ENCODE measurements at places on chromosomes 11 and 22.
A peak's percentile ranks its signal among the peaks of the same experiment; 100 is the strongest.

DNA sequence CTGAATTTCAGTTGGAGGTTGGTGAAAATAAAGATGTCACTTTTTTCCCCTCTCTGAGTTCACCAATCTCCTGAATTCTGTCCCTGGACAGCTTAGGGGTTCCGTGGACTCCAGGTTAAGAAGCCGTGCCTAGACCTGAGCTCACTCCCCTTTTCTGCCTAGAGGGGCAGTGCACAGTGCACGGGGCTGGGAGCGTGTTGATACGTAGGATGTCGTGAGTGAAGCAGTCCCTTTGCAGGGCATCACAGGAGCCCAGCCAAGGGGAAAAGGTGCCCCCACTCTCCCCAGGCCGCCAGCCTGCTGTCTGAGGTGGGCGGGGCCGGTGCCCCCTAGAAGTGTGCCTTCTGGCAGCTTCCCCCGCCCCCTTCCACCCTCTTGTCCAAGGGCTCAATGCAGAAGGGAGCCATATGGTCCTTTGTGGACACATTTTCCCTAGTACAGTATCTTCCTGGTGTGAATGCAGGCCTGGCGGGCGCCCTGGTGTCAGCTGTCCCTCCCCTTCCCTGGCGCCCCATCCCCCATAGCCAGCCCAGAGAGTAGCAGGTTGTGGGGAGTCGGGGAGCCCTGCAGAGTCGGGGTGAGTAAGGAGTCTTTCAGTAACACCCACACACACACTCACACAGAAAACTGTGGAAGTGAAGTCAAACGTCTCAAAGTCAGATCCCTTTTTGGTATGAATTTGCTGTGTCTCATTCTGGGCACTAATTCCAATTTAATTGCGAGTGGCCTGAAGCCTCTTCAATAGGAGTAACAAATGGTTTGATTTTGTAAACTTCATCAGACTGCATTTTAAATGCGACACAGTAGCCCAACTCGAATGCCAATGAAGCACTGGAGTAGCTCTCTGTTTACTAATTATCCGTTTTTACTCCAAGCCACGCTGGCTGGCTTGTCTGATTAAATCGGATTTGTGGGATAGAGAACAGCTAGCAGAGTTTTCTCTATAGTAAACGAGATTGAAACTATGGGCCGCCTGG lies 67.5 kb upstream of the NNMT start:
- no peak for ATAC-seq

- ATAC-seq: no peak
These were observed 19.0 kb downstream of the PHF21B start for GRCh38 chr22:44990810-44991209.

DNA sequence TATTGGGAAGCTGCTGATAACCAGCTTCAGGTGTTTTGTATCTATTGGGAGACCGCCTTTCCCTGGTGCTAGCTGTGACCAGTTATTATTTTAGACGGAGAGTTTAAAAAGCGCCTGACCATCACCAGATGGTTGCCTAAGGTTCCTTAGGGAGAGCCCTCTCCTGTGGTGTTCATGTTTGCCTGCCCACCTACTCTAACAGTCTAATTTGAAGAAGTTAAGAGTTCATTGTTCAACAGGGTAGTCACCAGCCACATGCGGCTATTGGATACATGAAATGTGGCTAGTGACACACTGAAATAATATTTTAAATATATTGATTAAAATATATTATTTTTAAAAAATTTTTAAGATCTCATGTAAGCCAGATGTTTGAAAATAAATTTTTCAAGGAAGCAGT lies 71.3 kb upstream of the SLN start:
- ATAC-seq: no peak

DNA sequence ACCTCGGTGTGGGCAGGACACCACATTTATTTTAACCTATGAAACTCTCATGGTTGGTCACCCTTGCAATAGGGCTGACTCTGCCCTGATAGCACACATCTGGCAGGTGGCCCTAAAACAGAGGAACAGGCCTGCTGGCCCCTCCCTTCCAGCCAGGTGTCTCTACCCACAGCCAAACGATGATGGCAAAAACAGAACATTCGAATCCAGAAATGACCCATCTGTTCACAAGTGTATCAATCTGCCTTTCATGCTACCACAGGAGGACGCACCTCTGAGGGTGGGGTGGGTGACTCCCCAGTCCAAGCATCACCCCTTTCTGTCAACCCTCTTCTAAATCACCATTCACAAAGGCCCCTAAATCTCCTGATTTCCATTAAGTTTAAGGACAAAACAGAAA lies 118.1 kb downstream of the ETS1 start:
- ATAC-seq: no peak

DNA sequence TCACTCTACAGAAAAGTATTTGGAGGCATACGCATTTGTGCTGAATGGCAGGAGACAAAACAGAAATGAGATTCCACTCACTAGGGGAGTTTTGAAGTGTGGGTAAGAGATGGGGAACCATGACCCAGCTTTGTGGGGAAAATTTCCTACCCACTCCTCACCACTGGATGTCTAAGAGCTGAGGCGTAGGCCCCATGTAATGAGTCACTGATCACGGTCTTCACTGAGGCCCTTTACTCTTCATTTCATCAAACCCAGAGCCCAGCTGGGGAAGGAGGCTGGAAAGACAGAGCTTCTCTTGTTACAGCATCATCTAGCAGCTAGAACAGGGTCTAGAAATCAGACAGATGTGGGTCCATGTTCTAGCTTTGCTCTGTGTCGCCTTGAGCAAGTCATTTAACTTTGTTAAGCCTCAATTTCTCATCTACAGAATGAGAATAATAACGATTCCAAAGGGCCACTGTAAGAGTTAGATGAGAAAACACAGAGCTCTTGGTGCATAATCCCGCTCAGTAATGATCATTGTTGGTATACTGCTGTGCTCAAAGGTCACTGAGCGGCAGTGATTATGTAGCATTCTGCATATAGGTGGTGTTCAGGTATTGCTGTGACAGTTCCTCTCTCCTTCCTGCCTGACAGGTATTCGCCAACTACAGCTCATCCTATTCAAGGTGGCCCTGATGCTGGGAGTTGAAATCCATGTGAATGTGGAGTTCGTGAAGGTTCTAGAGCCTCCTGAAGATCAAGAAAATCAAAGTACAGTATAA lies 97.2 kb downstream of the MICAL2 start:
- no peak for ATAC-seq

DNA sequence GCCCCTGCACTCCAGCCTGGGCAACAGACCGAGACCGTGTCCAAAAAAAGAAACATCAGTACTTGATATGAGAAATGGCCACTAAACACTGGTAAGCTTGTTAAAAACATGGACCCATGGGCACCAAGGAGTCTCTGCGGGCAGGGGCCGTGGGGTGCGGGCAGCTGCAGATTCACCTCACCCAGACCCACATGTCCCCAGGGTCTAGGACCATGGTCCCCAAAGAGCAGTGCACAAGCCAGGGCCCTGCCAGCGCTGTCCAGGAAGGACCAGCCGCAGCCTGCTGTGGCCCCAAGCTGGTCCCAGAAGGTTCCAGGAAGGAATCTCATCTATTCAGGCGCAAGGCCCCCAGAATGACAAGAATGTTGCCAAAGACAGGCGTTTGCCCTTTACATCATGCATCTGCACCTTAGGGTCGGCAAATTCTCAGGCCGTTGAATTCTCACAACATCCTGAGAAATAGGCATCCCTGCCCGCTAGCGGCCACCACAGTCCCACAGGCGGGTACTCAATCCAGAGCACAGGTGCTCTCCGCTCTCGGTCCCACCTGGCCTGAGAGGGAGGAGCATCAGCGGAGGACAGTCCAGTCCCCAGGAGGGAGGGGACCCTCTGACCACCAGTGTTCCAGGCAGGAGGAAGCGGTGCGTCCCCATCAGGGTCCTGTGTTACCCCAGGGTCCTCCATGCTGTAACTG lies 9.5 kb downstream of the YPEL1 start:
- no peak for ATAC-seq

- ATAC-seq: no peak
These were observed 37.6 kb downstream of the SLC36A4 start for GRCh38 chr11:93160156-93160555.

GRCh38 chr11:62689421-62690183 lies at the start of gene LRRN4CL:
TSS of gene LRRN4CL (minus strand) at chr11:62689530. CDS start at chr11:62688508, 1,022 bp downstream.
- ATAC-seq: peak; percentile 14

DNA sequence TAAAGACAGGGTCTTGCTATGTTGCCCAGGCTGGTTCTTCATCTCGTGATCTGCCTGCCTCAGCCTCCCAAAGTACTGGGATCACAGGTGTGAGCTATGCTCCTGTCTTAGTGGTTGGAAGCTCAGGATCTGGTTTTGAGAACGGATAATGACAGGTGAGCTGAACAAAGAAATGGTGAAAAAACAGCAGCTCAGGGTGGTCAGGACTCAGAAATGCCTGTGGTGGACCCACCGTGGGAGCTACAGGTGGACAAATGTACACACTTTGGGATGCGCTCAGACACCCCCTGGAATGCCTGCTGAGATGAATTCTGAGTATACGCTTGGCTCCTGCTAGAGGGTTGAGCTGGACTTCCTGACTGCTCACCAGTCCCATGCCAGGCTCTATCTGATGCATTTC lies 9.5 kb downstream of the RFPL1 start:
- ATAC-seq: no peak

DNA sequence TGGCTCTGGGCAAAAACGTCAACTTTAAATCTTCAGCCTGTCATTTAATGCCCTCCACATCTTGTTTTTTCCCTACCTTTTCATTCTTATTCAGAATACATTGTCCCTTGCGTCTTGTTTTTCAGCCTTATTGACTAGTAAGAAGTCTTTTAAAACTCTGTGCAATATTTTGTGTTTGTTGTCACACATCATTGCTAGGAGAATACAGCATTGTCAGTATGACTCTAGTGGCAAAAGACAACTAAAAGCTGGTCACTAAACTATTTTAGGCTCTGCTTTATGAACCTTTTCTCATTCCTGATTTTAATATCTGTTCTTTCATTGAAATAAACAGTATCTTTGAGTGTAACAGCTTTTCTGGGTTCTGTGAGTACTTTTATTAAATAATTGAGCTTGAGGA lies 447.8 kb upstream of the CCDC179 start:
- no peak for ATAC-seq

DNA sequence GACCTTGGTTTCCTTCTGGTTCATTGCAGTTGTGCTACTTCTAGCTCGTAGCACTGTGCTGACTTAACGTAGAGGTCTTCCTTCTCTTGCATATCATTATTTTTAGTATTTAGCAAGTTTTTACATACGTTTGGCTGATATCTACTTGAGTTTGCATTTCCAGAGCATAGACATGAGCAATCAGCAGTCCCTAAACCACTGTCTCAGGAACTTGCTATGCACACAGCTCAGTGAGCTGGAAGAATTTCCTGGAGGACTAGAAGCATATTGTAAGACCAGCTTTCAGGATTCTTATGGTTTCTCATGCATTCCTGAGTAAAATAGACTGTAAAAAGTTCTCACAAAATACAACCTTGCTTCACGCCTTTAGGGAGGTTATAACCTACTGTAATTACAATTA lies 226.7 kb upstream of the PDGFD start:
- ATAC-seq: no peak

GRCh38 chr11:102709201-102709945 lies 3.8 kb upstream of the MMP27 start:
- ATAC-seq: no peak

DNA sequence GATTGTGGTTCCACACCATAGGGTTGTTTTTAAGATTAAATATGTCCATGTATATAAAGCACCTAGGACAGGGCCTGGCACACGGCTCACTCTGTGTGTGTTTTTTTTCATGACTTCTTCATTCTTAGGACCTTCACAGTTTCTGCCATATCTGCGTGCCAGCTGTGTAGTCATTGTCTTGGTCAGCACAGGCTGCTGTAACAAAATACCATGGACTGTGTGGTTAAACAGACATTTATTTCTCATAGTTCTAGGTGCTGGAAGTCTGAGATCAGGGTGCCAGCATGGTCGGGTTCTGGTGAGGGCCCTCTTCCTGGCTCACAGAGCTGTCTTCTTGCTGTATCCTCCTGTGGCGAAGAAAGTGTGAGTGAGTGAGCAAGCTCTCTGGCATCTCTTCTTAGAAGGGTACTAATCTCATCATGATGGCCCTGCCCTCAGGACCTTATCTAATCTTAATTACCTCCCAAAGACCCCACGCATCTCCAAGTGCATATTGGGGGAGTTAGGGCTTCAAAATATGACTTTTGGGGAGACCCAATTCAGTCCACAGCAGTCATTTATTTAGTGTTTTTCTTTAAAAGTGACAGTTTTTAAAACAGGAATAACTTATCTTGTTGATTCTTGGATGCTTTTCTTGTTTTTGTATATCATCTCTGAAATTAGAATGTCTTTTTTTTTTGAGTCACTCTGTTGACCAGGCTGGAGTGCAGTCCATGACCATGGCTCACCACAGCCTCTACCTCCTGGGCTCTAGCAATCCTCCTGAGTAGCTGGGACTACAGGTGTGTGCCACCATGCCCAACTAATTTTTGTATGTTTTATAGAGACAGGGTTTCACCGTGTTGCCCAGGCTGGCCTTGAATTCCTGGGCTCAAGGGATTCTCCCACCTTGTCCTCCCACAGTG lies 70.9 kb downstream of the ZNRF3 start:
- ATAC-seq: no peak

- no peak for ATAC-seq
These were observed 176.7 kb downstream of the BCR start for GRCh38 chr22:23357053-23357452.

DNA sequence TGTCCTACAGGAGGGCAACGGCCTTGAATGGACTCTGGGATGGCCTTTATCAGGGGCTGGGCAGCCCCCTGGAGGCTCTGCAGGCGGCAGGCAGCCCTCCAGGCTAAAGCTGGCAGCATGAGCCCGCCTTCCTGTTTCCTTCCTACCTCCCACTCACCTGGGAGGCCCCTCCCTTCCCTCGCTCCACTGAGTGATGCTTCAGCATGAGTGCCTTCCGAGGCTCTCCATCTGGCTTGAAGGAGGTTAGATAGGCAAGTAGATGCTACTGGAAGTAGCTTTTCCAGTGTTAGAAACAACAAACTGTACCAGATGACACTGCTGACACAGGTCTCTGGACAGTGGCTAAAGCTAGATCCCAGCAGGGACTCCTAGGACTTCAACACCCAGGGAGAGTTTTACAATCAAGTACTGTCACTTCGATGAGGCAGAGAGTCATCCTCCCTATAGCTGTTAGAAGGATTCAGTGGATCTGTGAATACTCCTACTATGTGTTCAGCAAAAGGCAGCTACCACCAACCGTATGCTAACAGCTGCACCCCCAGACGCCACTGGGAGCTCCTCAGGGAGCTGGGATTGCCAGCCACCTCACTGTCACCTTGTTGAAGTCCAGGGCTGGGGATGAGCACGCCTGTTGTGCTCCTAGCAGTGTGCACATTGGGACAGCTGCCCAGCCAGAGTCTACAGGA lies 4.1 kb upstream of the SLC25A1 start:
- ATAC-seq: no peak

DNA sequence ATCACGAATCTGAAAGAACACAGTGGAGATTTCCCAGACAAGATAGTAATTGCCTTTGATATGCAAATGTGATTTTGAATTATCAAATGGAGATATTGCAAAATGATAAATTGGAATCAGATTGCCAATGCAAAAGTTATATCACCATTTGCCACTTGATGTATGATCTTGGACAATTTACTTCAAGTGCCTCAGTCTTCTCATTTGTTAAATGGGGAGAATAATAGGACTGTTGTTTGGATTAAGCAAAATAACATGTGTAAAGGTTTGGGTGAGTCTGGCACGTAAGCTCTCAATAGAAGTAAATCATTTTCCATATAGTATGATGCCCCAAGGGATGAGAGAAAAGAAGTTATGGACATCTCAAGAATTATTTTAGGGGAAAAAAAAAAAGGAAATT lies 7.9 kb upstream of the PHF21A start:
- ATAC-seq: no peak

All from SK-N-SH treated with all-trans-retinoic acid at 6 μM for 48 hours (cell line).